ENCODE measurements at places on chromosomes 2 and 18. TPM values are rescaled to one million over a fixed set of nuclear protein-coding genes. Genes with fewer than 3 reads are reported as not detected.

Gene HAUS1
- polyA plus RNA-seq: 19.2 TPM

Gene SERPINB3
- not detected for polyA plus RNA-seq

- no peak for DNase-seq
Measured at GRCh38 chr2:182447863-182448262, 21.0 kb upstream of the PDE1A start.

DNA sequence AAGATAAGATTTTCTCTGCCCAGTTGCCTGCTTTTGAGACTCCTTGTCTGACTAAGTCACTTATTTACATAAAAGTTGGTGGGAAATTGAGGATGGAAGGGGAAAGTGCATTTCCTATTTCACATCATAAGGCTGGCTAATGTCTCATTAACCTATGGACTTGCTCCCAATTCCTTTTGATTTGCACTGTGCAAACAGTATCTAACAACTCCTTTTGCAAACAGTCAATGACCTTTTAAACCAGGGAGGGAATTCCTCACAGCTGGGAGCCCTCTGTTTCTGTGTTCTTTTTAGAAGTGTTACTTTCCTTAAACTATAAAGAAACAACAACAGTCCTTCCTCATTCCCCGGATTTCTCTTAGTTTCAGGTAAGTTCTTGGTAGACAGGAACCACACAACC lies 272.8 kb downstream of the RND3 start:
- DNase-seq: no peak

DNA sequence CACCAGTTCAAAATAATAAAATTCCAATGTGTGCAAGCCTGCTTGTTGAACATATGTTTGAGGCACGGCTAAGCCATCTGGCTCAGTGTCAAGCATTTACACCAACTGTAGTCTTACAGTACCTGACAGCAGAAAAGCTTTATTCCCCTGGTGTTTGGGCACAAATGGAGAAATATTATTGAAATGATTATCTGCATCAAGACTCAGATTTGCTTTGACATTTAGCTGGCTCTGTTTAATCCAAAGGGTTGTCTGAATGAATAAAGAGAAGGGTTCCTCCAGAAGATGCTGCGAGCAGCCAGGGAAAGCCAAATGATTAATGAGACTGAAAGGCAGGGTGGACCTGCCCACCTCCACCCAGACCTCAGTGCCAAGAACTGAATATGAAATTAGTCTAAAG lies 393.2 kb upstream of the GALNT5 start:
- peak; percentile 3 for DNase-seq

- no peak for DNase-seq
Measured at GRCh38 chr2:9336241-9336575, 87.1 kb downstream of the ITGB1BP1 start.

DNA sequence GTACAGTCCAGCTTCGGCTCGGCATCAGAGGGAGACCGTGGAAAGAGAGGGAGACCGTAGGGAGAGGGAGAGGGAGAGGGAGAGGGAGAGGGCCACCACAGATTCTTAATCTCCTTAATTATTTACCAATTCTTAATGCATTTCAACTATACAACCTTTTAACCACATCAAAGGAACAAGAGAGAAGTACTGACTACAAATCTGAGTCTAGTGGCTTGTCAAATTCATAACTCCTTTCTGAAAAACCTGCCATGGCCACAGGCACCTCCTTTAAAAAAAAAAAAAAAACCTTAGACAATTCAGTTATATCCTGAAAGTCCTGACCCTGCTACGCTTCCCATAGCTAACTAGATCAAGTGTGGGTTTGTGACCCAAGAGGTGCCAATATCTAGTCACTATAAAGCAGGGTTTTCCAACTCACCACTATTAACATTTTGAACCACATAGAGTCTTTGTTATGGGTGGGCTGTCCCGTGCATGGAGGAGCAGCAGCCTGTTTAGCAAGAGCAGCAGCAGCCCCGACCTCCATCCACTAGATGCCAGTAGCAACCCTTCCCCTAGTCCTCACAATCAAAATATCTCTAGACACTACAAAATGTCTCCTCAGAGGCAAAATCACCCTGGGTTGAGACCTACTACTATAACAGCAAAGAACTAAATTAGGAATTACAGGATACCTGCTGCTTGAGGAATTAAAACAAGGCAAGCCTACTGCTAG lies 6.8 kb downstream of the ESCO1 start:
- no peak for DNase-seq

DNA sequence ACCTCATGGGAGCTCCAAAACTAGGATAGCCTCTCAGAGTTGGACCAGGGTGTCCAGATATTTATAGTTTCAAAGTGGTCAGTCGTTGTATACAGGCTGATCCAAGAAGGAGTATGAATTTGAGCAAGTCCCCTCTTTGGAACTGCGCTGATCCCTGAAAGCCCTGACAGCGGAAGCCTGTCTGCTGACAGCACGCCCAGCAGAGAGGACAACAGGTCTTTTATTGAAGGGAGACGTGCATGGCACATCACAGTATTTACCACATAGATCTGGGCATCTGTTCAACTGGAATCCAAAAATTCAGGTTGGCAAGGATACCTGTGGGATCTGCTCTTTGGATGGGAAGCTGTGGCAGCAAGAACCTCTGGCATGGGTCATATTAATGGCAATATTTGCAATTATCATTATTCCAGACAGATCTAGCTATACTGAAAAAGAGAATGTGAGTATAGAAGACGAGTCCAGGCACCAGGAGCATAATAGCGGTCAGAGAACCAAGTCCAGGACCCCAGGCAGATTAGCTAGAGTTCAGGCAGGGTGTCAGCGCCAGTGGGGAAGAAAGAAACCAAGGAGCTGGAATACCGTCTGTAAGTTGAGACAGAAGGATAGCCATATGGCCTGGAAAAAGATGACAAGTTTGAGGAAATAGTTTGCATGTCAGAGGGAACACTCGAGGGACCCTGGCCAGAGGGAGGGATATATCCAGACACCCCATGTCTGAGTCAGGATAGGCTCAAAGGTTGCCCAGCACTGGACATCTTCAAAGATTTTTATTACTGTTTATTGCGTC lies 260.4 kb upstream of the FANCL start:
- no peak for DNase-seq

Gene DUSP2
- 3.6 TPM for polyA plus RNA-seq

- DNase-seq: no peak
Measured at GRCh38 chr18:77777163-77777562, 527.5 kb downstream of the GALR1 start.

DNA sequence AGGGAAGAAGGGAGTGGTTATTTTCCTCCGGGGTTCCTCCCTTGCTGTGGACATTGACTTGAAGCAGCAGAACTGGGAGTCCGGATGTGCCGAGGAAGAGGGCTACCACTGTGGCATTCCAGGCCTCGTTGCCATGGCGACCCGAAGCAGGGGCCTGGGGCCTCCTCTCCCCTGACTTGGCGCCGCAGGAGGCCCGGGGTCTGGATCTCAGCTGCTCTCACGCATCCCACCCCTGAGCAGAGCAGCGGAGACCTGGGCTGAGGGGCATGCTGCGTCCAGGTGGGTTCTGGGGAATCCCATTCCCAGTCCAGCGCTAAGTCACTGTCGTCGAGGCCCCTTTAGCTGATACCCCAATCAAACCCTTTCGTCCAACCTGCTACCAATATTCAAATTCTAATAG lies 100.2 kb downstream of the BCL11A start:
- DNase-seq: no peak

DNA sequence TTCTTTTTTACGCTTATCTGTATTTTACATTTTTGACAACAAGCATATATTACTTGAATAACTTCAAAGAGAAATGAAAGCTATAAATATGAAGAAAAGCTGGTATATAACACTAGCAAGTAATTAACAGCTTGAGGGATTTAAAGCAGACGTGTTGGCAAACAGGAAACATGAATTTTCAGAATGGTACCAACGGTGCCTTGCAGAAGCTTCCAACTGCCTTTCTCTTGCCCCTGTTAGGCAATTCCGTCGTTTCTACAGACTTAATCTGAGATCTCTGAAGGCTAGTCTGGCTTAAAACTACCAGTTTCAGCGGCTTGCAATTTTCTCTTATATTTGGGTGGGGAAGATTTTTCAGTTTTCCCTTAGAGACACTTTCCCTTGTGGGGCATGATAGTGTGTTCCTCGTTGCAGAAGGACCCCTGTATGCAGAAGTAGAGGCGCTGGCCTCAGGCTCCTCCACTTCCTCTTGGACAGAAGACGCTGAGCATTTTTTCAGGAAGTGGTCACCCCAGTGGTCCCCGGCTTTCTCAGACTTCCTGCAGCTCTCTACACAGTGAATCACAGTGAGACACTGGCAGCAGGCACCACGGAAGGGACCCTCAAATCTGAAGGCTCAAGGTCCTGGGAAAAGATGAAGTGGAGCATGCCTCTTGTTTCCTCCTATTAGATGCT lies 56.2 kb upstream of the SLC16A14 start:
- DNase-seq: no peak

Gene UXS1
- 30.0 TPM for polyA plus RNA-seq

Gene SCN9A
- polyA plus RNA-seq: 5.5 TPM

DNA sequence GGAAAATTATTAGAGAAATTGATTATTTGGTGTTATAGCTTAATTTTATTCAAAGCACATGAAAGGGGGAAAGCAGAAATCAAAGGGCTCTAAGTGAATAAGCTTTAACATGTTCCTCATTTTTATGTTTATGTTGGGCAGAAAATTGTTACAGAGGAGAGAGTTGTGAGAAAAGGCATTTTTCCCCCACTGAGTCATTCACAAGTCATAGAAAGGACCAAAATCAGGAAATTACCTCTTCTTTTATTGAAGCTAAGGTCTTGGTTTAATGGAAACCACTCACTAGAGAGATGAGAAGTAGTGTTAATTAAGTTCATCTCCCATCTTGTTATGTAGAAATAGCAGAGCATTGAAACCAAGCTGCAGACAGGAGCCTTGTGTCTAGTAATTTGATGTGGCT lies 175.3 kb upstream of the THUMPD2 start:
- no peak for DNase-seq

Gene NT5DC4
- polyA plus RNA-seq: not detected

GRCh38 chr2:101305035-101305434 lies 3.5 kb downstream of the RNF149 start:
- no peak for DNase-seq

DNA sequence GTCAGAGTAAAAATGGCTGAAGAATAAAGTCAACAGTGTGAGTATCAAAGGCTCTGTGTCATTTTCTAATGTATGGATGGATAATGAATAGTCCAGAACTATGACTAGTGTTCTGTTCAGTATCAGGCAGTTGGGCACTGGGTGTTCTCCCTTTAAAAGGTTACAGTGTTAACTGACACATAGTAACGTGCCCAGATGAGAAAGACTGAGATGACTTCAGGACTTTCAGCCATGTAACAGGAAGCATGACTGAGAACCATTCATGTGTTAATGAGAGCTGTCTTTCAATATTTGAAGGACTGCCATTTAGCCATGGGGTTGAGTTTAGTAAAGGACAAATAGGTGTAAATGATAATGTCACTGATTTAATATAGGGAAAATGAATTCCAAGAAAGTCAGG lies 187.1 kb downstream of the GULP1 start:
- no peak for DNase-seq

- no peak for DNase-seq
Measured at GRCh38 chr2:142588269-142588668, 289.2 kb upstream of the KYNU start.

Gene LOXL3
- polyA plus RNA-seq: 7.8 TPM

- DNase-seq: no peak
Measured at GRCh38 chr2:58634653-58635370, 393.7 kb upstream of the FANCL start.

- no peak for DNase-seq
Measured at GRCh38 chr18:38035193-38035592, 469.6 kb upstream of the CELF4 start.

- no peak for DNase-seq
Measured at GRCh38 chr2:181307203-181307991, 149.8 kb upstream of the ITGA4 start.

Gene ZRANB3
- polyA plus RNA-seq: 8.0 TPM

GRCh38 chr2:84980263-84980983 lies 9.5 kb downstream of the KCMF1 start:
- no peak for DNase-seq

GRCh38 chr18:5424903-5425664 lies 118.7 kb downstream of the EPB41L3 start:
- DNase-seq: no peak

Measured in hindlimb muscle (tissue), 1 donor.